ENCODE measurements at places on chromosomes 13 and 19.

DNA sequence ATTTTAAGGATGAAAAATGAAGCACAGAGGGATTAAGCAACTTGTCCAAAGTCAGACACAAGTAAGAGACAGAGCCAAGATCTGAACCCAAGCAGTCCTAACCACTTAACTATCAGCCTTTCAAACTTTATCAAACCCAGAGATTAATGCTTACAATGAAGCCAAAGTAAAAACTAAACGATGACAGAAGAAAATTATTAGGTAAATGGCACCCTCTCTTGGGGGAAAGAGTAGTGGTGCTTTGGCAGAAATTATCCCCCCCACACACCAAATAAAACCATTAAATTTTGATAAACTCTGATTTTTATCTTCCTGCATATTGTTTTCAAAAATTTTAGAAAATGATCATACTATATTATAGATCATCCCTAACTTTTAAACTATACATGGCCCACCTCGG, 329.2 kb downstream of the SLC7A1 start:
- no peak for DNase-seq

- DNase-seq: no peak
Observed at GRCh38 chr19:11324079-11324661, 15.3 kb downstream of the RAB3D start.

DNA sequence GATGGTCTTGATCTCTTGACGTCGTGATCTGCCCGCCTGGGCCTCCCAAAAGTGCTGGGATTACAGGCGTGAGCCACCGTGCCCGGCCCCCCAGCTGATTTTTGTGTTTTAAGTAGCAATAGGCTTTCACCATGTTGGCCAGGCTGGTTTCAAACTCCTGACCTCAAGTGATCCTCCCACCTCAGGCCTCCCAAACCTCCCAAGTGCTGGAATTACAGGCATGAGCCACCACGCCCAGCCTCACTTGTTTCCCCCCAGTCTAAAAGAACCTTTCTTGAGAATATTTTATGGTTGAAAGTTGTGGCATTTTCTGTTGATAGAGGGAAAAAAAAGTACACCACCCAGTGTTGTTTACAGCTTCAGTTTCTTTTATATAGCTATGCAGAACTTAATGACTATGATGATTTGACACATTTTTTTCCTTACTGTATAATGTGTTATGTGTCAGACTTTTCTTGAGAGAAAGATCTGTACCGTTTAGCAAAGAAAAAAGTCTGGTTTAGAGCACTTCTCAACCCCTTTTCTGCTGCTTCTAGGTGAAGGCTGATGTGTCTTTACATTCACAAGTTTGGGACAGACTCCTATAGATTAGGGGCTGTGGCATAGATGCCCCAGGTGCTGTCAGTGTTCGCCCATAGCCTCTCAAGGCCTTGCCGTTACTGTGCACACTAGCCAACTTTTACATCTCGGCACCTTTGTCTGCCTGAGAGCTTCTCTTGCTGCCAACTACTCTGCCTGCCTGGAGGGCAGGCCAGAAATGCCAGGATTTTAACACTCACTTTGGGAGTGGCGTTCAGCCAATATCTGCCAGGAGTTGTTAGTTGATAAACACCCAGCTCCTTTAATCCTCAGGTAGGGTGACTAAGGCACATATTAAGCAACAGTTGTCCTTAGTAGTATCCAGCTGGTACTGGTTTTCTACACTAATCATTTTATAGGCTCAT, 33.0 kb downstream of the KCTD4 start:
- no peak for DNase-seq

- no peak for DNase-seq
Observed at GRCh38 chr19:18452386-18452785, 14.5 kb upstream of the ISYNA1 start.

GRCh38 chr13:25992076-25992475, 59.7 kb downstream of the SHISA2 start:
- DNase-seq: no peak

All from urinary bladder (tissue), 4 donors.